GM20000 (cell line): ENCODE measurements at places on chromosomes 7 and 10.

- DNase-seq = no peak
Measured at GRCh38 chr7:81051811-81052413, 133.1 kb upstream of the SEMA3C start.

DNA sequence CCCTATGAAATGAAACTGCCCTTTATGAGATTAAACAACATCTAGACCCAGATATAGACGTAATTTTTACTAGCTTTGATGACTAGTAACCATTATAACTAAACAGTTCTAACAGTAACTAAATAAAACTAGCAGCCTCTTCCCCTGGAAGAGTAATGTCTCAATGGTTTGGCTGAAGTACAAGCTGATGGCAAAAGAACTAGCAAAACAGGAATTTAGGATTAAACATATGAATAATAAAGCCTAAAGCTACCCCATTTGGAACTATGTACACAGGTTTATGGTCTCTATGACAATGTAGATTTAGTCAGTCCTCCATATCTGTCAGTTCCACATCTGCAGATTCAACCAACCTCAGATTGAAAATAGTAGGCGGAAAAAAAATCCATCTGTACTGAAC is 6.4 kb downstream of the DPY19L1 start:
- no peak for DNase-seq

DNA sequence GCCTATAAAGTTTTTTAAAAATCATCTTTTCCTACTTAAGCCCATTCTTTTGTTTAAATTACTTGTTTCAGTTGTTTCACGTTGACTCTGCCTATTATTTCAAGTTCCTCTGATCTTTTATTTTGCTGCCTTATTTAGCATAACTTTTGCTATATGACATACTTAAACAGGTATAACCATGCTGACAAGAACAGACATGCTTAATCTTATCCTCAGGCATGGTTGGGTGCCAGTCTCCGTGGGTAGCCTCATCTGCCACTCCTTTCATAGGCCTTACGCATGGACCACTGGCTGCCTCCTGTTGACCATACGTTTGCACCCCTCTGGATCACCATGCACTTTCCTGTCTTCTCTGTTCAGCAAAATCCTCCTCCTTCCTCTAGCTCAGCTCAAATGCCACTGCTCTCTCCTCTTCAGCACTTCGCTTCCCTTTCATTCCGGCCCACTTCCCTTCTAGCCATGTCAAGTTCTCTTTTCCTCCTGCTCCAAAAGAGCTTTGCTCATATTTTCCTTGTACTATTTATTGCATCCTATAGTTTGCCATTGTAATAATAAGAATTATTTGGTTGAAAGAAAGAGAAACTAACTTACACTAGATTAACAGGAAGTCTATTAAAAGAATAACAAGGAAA is 10.0 kb upstream of the TSPAN33 start:
- no peak for DNase-seq

DNA sequence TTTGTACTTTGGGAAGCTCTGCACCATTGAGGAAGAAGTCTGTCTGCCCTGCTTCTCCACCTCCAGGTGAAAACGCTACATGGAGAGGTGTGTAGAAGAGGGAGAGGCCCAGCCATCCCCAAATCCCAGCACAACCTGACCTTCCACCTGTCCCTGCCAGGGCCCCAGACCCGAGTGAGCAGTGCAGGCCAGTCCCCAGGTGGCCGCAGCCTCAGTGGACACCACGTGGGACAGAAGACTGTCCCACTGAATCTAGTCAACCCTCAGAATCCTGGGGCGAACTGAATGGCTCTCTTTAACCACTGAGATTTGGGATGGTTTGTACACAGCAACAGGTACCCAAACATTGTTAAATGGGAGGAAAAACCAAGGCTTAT is 29.9 kb upstream of the GALNTL5 start:
- DNase-seq = no peak

- DNase-seq = no peak
Measured at GRCh38 chr7:25429731-25430130, 201.4 kb upstream of the NPVF start.

DNA sequence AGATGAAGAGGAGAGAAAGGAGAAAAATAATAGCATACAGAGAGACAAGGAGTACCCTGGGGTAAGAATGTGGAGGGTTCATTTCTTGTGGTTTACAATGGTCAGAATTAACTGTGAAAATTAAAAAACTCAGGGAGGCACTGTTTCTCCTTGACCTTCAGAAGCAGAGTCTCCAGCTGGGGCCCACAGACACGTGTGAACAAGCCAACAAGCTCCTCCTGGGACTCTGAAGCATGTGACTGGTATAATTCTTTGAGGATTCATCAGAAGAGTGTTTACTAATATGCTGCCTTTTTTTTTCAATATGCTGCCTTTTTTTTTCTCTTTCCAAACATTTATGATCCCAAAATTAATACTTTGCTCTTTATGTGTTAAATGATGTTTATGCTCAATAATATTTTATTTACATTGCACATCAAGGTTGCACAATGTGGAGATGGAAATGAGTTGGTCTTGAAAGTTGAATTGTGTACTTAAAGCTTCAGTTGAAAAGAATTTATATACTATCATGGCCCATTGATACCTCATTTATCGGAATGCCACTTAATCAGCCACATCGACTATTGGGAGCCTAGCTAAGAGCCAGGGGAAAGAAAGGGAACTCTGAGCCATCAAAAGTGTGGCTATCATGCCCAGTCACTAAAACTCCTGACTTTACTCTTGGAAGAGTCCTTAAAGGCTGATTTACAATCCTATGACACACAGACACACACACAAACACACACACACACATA is 134.7 kb upstream of the RHOBTB1 start:
- DNase-seq = no peak

DNA sequence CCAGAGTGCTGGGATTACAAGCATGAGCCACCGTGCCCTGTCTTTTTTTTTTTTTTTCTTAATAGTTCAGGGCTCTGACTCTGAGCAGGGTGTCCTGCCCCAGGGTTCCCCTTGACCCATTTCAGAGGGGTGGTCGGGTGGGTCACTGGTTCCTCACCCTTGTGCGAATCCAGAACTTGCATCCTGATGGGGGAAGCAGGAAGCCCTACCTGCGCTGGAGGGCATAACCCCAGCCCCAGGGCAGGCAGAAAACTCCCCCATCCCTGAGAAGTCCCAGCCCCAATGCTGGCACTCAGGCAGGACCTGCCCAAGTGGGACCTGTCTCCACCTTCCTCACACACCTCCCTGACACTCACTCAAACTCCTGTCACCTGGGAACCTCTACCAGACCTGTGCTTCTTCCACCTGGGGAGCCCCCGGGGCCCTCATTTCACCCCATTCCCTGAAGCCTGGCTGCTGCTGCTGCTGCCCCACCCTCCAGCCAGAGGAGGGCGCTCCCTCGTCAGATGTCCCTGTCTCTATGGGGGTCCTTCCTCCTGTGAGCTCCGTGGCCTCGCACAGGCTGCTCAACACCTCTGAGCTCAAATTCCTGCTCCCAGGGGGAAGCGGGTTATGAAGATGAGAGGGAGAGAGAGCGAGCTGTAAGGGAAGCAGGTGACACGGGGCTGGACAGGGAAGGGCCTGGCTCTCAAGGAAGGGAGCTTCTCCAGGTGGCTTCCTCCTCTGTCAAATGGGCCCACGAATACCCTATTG is 15.1 kb upstream of the ZNF273 start:
- DNase-seq = peak; percentile 45

- peak; percentile 66 for DNase-seq
Measured at GRCh38 chr10:93115661-93116383, 42.1 kb downstream of the CYP26A1 start.

GRCh38 chr10:103678178-103678526 is 177.2 kb downstream of the SH3PXD2A start:
- DNase-seq = peak; percentile 93

DNA sequence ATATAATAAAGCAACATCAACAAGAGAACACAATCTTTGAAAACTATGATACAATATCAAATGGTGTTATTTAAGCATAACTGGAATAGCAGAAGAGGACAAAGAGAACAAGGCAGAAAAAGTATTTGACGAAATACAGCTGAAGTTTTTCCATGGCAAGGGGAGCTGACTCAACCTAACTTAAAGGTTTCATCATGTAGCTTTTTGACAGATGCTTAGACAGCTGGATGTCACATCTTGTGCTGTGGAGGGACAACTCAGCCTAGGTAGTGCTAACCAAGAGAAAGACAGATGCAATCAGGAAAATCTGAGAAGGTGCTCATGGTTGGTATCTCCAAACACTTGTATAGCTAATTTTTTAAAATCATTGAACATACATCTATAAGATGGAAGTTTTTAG is 208.2 kb downstream of the TFEC start:
- no peak for DNase-seq
